Activated naive CD4-positive, alpha-beta T cell treated with anti-CD3 and anti-CD28 coated beads, Interleukin-2, amount 50 U/mL, for 72 hours (primary cell): ENCODE measurements at places on chromosomes 16 and 17.

- no peak for DNase-seq
Measured at GRCh38 chr17:72264682-72265405, 144.0 kb downstream of the SOX9 start.

GRCh38 chr17:1371893-1372590, 28.0 kb downstream of the YWHAE start:
- DNase-seq = no peak

GRCh38 chr17:10447026-10447931, 22.1 kb downstream of the MYH4 start:
- no peak for DNase-seq

DNA sequence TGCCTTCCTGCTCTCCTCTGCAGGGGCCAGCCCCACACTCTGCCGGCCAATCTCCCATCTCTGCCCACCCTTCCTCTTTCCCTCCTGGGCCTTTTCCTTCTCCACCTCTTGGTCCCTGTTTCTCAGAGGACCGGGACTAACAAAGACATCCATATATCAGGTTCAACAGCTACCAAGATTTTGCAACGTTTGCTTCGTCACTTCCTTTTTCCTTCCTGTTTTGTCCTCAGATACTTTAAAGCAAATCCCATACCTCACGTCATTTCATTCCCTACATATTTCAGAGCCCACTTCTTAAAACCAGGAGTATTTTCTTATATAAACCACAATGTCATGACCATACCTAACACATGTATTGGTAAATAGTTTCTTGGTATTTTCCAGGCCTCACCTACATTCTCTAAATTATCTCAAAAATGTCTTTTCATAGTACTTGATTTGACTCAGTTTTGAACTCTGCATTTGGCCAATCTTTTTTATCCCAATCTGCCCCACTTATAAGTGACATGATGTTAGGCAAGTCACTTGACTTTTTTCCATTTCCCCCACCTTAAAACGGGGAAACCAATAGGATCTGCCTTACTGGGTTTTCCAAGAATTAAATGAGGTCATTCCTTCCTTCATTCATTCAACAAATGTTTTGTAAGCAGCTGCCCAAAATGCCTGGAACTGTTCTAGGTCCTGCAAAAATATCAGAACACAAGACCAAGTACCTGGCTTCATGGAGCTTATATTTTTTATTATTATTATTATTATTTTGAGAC, 7.2 kb upstream of the USP10 start:
- no peak for DNase-seq

GRCh38 chr17:48730240-48730550, 1.6 kb upstream of the HOXB13 start:
- no peak for DNase-seq
